ENCODE measurements at places on chromosomes 4 and X.

DNA sequence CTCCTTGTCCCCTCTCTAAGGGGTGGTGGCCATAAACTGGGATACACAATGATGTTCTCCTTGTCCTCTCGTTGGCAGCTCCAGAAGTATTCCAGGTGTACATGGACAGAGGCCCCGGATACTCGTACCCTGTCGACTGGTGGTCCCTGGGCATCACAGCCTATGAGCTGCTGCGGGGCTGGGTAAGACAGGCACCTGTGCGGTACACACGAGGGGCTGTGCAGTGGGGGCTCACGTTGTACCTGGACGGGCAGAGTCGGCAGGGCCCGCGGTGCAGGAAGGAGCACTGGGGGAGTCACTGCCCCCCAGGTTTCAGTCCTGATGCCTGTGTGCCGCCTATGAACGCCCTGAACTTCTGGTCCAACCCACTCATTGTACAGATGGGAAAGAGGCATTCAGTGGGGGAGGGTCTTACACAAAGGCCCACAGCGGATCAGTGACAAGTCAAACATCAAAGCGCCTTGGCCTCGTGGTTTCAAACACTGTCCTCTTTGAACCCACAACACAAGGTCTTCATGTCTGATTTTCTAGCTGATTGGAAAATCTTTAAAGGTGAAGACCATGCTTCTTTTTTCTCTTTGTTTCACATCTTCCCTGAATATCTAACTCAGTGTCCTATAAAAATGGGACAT lies 261.6 kb downstream of the EVC2 start:
- DNase-seq: no peak

- DNase-seq: no peak
These were observed 92.0 kb downstream of the IRF2 start for GRCh38 chr4:184382189-184382846.

GRCh38 chr4:189548484-189549125 lies 392.1 kb upstream of the FRG1 start:
- no peak for DNase-seq

GRCh38 chr4:54038056-54038455 lies 26.3 kb downstream of the CHIC2 start:
- DNase-seq: no peak

DNA sequence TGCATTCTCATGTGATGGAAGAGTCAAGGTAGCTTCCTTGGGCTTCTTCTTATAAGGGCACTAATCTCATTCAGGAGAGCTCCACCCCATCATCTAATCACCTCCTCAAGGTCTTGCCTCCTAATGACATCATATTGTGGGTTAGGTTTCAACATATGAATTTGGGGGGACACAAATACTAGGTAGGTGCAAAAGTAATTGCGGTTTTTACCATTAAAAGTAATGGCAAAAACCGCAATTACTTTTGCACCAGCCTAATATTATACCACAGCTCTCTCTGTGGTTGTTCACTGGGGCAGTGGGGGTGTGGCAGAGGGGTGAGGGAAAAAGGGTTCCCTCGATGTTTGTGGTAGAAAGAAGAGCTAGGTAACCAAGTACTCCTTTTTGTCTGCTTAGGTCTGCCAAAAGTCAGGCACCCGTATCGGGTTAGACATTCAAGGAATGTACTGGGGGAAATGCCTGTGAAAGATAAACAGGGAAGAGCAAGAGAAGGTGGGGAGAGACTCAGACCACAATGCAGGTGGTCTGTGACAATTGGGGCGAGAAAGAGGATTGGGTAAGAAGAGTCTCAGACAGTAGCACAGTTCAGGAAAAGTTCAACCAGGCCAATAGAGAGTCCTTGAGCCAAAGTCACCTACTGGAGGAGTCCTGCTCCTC lies 78.9 kb upstream of the MTM1 start:
- no peak for DNase-seq

DNA sequence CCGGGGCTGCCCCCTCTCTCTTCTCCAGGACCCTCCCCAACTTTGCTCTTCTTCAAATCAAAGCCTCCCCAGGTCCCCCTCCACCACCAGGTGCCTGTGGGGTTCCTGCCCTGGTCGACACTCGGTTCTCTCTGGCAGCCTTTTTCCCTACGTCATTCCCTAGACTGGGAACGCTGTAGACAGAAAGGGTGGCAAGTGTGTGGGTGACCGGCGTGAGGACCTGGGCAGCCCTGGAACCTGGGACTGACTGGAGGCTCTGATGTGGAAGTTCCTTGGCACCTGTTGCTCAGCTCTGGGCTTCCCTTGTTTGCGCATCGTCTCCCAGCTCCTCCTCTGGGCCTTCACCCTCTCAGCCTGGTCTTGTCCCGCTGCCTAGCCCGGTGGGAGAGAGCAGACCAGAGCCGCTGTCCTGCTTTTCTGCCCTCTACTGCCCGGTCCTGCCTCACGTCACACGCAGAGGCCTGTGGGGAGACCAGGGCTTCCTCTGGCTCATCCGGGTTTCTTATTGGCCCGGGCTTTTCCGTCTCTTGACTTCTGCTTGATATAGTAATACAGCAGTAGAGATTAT lies 1.3 kb downstream of the TACC3 start:
- peak; percentile 42 for DNase-seq

DNA sequence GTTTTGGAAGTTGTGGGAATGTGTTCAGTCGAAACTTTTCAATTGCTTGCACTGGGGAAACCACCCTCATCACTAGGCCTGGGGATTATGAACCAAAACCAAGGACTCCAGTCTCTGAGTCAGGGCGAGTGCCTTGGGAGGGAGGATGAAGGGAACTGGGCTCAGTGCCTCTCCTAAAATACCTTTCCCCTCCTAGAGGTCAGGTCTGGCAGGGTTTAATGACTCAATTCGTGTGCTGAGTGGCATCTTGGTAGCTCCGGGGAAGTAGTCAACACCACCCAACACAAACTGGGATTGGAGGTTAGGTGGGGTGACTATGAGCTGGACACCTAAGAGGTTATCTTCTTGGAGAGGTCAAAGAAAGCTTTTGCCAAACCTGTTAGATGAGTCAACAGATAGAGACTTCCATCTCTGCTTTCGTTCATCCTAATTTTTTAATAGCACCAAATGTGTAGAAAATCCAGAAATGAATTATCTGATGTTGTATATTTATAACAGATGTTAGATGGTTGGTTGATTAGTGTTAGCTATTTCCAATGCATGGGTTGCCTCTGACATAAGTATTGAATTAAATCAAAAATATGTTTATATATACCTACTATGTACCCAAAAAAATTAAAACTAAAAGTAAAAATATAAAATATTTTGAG lies 202.8 kb downstream of the SHROOM3 start:
- no peak for DNase-seq

DNA sequence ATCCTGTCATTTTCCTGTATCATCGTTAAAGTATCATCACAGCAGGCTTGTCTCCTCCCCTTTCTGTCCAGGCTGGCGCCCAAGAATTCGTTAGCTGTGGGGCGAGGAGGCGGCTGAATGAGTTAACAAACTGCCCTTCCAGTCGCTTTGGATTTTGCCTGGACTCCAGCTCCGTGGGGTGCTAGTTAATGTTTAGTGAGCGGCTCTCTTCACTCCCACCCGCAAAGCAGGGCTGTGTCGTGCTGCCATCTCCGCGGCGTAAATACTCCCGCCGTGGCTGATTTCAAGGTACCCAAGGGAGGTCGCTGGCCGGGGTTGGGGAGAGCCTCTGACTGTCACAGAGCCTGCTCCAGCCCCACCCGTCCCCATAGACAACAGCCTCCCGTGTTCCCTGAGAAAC lies 44.9 kb upstream of the SPRY1 start:
- DNase-seq: no peak

DNA sequence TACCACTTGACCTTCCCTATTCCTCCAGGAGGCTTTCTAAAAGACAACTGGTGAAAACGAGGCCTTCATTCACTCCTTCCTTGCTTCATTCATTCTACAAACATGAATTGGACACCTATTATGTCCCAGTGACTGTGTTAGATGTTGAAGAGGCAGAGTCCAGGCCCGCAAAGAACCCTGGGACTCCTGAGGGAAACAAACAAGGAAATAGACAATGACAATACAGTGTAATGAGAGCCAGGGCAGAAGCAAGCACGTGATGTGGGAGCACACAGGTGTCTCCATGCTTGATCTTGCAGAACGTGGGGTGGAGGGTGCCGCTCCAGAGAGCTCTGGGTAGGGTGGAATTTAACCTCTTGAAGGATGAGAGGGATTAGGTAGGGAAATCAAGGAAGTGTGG lies 137.6 kb upstream of the KLF3 start:
- DNase-seq: no peak

DNA sequence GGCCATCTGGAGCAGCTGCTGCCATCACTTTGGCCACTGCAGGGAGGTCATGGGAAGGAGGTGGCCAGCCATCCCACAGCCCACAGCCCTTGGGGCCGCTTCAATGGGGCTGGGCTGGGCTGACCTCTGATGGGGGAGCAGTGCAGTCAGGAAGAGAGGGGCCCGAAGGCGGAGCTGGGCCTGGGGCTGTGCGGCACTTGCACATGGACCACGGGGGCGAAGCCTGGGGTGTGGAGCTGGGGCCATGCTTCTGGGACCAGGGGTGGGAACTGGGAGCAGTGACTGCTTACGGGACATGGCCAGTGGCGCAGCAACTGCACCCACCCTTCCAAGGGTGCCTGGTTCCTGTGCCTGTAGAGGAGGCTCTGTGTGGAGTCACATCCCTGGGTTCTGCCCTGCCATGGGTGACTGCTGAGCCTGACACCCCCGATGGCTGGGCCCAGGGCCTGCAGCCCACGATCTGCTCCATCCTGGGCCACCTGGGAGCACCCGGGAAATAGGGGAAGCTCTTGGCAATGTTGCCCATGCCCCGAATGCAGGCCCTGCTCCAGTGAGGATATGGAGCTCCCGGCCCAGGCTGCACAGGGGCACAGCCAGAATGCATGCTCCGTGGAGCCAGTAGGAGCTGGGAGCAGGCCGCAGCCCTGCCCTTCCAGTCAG lies 22.4 kb upstream of the SULT1B1 start:
- DNase-seq: no peak

DNA sequence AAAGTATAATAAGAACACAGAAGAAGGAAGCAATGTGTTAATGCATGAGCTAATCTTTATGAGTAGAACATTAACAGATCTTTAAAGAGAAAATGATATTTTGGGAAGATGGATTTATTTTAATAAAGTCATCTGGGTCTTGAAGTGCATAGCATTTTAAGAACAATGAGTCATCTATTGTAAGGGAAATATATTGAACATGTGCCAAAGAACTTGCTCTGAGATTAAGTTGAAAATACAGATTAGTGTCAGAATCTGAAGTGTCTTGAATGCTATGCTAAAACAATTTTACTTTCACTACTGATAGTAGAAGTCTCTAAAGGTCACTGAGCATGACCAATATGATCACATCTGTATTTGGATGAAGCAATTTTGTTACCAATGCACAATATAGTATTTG lies 776.7 kb upstream of the GRID2 start:
- DNase-seq: no peak

DNA sequence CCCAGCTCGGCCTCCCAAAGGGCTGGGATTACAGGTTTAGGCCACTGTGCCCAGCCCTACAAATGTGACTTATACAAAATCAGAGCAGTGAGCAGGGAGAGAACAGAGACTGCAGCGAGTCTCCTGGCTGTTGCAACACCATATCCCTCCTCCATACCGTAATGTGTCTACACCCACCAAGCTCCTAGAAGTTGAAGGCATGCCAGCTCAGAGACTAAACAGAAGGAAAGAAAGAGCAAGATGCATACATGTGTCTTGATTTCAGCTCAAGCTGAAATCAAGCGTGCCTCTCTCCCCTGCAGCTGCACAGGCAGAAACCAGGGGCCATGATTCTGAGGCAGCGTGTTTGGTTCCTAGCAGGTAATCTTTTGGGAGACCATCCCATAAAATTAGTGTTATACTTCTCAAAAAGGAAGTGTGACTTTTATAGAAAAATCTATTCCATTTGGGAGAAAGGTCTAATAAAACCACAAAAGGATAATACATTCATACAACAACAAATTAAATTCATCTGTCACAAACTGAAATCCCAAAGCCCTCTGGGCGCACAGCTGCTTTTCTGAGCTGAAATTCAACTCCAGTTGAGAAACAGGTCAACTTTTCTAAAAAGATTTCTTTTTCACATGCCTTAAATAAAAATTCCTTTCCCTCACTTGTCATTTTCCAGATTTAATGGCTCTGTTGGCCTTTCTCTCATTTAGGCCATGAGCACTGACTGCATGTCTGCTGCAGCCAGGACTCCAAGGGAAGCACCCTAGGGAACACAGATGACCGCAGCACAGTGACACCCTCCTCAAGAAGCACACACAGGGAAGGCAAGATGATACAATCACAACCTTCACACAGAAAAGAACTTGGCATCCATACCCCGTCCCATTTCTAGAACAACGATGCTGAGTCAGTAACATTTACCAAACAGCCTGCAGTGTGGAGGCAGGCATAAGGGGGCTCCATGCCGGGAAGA lies 34.4 kb downstream of the AFAP1 start:
- DNase-seq: no peak

- peak; percentile 25 for DNase-seq
These were observed 4.4 kb downstream of the TASL start for GRCh38 chrX:30573125-30573524.

DNA sequence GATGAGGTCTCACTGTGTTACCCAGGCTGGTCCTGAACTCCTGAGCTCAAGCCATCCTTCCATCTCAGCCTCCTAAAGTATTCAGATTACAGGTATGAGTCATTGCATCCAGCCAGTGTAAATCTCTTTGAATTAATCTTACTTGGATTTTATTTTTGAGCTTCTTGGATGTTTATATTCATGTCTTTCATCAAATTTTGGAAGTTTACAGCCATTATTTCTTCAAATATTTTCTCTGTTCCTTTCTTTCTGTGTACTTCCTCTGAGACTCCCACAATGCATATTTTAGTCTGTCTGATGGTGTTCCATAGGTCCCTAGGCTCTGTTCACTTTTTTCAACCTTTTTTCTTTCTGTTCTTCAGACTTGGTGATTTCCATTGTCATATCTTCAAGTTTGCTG lies 34.9 kb downstream of the ZCCHC13 start:
- DNase-seq: no peak
